Activated CD4-positive, alpha-beta T cell treated with anti-CD3 and anti-CD28 coated beads for 1 hour (primary cell): ENCODE measurements at places on chromosomes 1 and 21.

GRCh38 chr21:38796424-38796823 lies 9.3 kb upstream of the ETS2 start:
- DNase-seq = no peak

DNA sequence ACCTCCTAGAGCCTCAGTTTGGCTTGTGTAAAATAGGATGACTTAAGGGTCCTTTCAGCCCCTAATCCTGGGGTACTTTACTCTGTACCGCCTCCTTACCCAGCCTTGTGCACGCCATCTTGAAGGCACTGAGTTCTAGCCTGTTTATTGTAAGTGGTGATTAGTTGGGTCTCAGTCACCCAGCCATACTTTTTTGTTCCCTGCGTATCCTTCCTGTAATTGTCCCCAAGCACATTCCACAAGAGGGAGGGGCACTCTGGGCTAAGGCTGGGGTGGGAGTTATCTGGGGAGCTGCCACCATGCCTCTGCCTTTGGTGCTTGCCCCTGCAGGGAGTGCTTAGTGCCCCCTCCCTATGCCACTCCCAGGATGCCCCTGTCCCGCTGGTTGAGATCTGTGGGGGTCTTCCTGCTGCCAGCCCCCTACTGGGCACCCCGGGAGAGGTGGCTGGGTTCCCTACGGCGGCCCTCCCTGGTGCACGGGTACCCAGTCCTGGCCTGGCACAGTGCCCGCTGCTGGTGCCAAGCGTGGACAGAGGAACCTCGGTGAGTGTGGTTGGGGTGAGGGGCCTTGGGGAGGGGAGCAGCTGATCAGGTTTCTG lies 856 bp downstream of the FDPS start:
- DNase-seq = no peak

DNA sequence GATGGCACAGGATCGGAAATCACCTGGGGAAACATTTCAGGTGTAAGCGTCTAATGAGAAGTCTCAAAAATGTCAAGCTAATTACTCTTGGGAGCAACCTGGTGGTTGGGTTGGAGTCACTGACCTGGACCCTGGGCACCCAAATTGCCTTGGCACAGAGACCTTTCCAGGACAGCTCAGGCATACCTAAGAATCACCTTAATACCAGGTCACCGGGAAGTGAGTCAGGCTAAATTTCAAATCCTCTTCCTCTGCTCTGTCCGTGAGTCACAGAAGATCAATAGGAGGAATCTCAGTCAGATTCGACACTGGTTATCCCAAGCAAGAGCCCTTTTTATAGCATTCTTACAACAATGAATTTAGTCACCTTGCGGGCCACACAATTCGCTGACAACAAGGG lies 179.6 kb upstream of the CAMK1G start:
- no peak for DNase-seq

GRCh38 chr1:23530747-23531561 lies at the start of gene E2F2:
E2F2 (minus strand) TSS chr1:23531233; CDS start chr1:23530793, 440 bp downstream.
- DNase-seq = peak; percentile 68

GRCh38 chr1:8687039-8687438 lies 130.4 kb downstream of the RERE start:
- DNase-seq = no peak

DNA sequence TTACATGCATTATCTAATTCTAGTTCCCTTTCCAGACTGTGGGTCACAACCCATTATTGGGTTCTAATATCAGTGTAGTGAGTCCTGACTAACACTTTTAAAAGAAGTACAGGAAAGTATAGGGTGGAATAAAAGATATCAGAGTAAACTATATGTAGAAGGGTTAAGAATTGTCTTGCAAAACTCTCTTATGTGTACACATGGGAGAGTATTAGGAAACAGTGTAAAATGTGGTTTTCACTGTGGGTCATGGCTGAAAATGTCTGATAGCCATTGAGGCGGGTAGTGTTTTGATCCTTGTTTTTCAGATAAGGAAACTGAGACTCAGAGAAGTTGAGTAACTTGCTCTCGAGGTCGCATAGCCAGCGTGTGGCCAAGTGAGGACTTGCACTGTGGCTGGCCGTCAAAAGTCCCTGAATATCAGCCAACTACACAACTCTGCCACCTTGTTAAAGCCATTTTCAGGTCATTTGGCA lies 18.5 kb upstream of the MTARC1 start:
- DNase-seq = no peak

DNA sequence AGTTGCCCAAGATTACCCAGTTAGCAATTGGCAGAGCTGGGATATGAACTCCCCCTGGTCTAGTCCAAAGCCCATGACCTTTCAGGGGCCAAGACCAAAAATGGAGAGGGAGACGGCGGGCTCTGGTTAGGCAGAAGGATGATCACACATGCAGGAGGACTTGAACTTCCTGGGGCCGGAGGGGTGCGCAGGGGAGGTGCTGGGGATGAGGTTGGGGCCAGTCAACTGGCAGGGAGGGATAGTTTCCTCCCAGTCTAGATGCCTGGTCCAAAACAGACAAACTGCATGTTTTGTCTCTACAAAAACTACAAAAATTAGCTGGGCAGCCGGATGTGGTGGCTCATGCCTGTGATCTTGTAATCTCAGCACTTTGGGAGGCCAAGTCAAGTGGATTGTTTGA lies 78.1 kb downstream of the NKAIN1 start:
- DNase-seq = no peak

DNA sequence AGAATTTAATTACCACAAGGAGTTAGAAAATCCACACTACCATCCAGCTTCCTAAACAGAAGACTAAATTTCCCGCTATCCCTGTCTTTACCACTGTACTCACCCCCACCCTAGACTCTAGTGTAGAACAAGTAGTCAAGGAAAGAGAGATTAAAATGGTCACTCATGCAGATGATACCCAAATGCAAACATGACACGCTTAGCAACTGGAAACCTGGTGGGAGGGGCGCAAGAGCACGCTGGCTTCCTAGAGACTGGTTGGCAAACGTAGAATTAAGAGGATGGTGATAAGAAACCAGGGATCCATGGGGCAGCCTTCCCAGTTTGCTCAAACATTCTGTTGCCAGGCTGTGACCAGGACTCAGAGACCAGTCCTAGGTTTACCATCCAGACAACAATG lies 9.9 kb upstream of the LDLRAD1 start:
- no peak for DNase-seq

DNA sequence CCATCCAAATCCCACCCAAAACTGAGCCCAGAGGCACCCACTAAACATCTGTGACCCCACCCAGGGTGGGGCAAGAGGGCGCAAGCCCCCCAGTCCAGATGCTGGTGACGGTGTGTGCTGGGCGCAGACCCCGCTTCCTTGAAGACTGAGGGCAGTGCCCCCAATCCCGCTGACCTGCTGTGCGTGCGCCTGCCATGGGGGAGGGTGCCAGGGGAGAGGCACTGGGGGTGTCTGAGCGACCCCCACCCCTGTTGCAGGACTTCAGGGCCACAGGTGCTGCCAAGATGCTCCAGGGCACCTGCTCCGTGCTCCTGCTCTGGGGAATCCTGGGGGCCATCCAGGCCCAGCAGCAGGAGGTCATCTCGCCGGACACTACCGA lies 13.3 kb downstream of the COL6A2 start:
- no peak for DNase-seq

DNA sequence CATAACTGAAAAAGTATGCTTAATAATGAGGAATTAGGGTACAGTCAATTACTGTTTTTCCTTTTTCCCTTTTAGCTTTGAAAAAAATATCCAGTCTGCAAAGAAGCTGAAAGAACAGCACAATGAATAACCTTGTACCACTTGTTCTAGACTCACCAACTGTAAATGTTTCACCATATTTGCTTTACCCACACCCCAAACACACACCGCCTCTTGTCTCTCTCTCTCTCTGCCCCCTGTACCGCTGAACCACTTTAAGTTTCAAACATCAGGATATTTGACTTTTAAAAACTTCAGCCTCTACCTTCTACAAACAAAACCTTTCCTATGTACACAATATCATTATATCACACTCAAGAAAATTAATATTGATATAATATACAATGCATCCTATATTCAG lies 197.1 kb downstream of the COP1 start:
- no peak for DNase-seq

DNA sequence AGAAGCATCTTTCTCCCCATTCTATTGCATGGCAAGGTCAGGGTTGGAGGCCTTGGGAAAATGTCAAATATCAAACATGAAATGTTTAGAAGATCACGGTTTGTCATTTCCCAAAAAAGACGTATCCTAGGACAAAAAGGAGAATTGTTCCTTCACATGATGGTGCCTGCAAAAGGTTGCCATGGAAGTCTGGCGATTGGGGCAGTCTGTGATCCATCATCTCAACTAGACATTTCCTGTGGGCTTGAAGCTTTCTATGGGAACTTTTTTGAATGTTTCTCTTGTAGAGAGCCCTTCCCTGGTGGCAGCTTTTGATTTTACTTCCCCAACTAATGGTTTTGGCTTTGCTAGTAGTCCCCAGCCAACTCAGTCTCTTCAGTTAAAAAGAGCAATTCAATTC lies 106.3 kb downstream of the TGFB2 start:
- DNase-seq = no peak

DNA sequence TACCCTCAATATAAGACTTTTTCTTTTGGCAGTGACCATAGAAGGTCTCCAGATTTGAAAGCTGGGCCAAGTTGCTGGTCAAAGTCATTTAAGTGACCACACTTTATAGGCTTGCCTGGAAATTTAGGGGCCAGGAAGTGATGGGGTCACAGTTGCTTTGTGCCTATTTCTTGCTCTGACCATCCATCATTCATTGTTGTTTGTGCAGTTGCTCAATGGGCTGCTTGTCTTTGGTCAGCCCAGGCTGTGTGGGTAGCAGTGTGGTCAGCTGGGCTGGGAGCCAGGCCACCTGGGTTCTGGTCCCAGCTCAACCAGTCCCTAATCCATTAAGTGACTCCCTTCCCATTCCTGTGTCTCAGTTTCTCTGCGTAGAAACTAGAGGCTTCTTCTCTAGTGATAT lies 2.1 kb upstream of the OTUD7B start:
- no peak for DNase-seq

DNA sequence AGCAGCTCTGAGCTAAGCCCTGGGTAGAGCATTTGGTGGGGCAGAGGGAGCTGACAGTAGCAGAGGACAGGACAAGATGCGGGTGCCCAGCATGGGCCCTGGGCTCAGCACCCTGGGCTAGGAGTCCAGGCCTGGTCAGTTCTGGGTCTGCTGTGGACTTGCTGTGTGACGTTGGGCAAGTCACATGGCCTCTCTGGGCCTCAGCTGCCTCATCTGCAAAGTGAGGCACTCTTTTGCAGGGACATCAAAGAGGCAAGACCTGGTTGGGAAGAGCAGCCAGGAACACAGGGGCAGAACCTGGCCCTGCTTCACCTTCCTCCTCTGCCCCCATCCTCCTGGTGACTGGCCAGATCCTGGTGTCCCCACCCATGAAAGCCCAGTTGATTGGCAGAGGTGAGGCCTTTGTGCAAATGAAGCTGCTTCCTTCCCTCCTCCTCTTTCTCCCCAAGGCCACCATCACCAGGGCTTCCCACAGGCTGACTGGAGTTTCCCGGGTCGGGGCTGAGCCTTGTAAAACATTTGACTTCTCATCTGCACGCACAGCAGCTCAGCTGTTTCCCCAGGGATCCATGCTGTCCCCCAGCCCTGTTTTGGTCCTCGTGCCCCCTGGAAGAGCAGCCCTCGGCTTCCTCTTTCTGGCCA lies 350.5 kb downstream of the MATN1 start:
- DNase-seq = peak; percentile 3

DNA sequence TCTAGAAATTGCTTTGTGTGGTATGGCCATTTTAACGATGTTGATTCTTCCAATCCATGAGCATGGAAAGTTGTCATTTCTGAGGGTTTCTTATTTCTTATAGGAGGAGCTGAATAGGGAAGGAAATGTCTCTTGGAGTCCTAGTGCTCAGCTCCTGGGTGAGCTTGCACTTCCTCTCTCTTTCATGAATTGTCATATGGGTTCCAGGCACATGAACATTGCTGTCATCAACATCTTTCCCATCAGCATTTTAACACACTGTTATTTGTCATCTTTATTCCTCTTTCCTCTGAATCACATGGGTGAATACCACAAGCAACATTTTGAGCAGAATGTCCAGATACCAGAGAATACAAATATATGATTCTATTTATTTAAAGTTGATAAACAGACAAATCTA lies 23.4 kb downstream of the SLAMF6 start:
- DNase-seq = no peak

DNA sequence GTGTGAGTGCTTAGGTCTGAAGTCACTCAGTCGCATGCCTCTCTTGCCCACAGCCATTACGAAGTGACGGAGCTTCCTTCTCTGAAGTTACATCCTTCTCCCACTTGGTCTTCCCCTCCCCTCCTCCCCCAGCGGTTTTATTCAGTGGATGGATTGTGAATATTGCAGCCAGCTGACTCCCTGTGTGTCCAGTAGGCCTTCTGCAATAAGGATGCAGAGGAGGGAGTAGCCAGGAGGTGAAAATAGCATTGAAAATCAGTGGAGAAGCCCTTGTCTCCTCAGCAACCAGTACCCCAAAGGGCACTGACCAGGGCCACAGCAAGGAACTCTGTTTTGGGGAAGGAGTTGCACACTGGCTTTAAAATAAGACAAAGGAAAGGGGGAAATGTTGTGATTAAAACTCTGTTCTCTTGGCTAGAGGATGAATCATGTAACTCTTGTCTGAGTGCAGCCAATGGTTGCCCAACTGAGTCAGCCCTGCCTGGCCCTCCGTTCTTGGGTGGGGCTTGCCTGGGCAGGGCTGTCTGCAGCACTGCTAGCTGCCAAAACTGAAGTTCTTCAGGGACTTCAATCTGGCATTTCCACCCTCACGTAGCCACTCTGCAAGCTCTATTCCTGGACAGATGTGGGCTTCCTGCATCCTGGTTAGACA lies 4.3 kb downstream of the S100A10 start:
- peak; percentile 23 for DNase-seq

- DNase-seq = no peak
Measured at GRCh38 chr1:86648255-86648654, 56.1 kb upstream of the SH3GLB1 start.

- no peak for DNase-seq
Measured at GRCh38 chr1:998745-998994, 1.2 kb downstream of the HES4 start.

DNA sequence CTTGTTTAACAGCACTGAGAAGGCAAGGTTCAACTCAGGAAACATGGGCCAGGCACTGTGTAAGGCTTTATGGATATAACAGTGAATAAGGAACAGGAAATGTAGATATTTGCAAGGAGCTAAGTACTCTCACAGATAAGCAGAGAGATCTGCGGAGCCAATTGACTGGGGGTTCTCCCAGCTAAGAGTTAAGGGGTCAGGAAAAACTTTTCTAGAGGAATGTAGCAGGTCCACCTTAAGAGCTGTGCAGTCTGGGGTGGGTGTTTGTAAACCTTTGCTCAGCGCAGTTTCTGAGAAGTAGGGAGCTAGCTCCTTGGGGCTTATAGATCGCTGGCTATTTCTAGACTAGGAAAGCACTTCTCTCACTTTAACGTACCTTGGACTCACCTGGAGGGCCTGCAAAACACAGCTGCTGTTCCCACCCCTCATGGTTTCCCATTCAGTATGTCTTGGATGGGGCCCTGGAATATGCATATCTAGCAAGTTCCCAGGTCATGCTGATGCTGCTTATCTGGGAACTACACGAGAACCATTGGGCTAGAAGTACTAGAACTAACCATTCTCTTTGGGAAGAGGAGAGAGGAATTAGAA lies 51.7 kb downstream of the TLCD4 start:
- no peak for DNase-seq

- no peak for DNase-seq
Measured at GRCh38 chr1:89900791-89901708, 80.2 kb downstream of the LRRC8D start.
